Suppressor macrophage treated with lipopolysaccharide for 4 hours (primary cell): ENCODE measurements at places on chromosomes 1 and 21.

GRCh38 chr1:64006276-64007051 is 197.0 kb upstream of the UBE2U start:
- peak; percentile 1 for DNase-seq

GRCh38 chr1:202643397-202644218 is 66.6 kb downstream of the SYT2 start:
- DNase-seq: no peak

DNA sequence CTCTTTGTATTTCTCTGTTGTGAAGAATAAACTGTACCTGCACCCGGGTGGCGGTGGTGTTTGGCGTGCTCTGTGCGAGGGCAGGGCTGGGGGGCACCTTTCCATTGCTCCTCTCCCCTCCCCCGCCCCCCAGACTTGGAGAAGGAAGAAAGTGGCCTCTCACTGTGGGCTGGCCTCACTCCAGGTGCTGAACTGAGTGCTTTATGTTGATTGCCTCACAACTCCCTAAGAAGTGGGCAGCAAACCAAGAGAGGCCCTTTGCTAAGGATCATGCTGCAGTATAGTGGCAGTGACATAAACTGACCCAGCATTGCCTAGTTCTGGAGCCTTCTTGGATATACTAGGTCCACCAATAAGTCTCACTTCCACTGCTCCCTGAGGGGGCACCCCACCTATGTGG is 20.2 kb downstream of the A3GALT2 start:
- no peak for DNase-seq

- no peak for DNase-seq
Measured at GRCh38 chr1:242651817-242652216, 127.3 kb upstream of the PLD5 start.

- no peak for DNase-seq
Measured at GRCh38 chr1:6658359-6659060, 33.8 kb downstream of the THAP3 start.

DNA sequence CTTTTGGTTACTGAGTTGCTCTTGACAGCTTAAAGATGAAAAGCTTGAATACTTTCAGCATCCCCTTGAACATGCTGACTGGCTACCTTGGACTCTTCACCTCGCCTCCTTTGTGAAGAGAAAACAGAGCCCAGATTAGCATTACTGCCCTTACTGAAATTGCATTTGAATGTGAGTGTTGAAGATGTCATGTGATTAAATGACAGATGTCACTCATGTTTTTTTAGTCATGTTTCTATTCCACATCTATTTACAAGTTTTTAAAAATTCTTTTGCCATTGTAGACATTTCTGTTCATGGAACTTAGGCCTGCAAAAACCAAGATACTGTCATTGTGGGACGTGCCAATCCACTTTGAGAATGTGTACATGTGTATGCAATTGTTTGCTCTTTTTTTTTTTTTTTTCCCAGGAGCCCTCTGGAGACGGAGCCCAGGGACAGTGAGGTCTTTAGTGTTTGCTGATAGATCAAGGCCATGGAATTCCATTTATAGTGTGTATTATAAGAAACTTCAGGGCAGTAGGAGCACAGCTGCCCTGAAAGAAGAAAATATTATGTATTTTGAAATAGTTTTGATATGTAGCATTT is 25.7 kb upstream of the IVNS1ABP start:
- no peak for DNase-seq

DNA sequence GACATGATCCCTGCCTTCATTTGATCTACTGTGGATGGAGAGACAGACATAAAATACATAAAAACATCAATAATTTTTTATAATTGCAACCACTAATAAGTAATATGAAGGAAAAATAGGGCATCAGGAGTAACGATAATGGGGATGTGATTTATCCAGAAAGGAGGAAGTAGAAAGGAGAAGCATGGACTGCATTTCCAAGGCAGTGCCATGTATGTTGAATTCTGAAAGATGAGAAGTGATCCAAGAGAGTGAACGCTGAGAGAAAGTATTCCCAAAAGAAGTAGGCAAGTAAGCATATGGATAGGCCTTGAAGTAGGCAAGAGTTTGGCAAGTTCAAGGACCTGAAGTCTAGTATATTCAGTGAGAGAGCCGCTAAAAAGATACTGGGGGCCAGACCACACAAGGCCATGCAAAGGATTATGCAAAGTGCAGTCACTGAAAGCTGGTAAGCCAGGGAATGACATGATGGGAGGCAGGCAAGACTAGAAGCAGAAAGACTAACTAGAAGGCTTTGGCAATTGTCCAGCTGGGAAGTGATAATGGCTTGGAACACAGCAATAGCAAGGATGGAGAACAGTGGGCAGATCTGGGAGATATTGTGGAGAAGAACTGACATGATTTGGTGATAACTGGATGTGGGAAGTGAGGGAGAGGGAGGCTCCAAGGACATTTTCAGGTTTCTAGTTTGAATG is 85.9 kb downstream of the TM2D1 start:
- peak; percentile 28 for DNase-seq

DNA sequence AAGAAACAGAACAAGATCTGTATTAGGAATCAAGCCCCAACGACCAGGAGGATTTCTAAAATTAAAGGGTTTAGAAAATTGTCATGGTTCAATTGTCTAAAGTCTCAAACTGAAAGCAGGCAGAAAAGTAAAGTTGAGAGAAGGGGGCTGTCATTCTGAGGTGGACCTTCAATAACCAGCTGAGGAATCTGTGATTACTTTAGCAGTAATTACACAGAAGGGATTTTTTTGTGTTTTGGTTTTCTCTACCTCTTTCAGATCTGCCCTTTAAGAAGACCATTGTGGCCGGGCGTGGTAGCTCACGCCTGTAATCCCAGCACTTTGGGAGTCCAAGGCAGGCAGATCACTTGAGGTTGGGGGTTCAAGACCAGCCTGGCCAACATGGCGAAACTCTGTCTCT is 17.4 kb downstream of the AIDA start:
- no peak for DNase-seq

DNA sequence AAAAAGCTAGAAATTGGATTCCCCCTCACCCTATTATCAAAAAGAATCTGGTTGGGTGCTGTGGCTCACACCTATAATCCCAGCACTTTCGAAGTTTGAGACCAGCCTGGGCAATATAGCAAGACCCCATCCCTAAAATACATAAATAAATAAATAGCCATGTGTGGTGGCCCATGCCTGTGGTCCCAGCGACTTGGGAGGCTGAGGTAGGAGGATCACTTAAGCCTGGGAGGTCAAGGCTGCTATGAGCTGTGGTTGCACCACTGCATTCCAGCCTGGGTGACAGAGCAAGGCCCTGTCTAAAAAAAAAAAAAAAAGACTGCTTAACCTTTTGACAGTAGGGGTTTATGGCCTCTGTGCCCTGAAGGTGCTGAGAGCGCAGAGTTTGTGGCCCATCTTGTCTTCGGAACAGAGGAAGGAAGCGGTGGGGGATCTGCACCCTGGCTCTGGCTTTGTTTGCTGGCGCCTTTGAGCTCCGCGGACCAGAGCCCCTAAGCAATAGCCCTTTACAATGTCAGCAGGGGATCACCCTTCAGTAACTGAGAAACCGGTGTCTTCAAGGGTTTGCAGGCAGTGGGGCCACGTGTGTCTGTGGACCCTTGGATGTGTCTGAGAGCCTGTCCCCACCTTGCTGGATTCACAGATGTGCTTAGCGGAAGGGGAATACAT is 22.1 kb downstream of the SLC2A7 start:
- no peak for DNase-seq

DNA sequence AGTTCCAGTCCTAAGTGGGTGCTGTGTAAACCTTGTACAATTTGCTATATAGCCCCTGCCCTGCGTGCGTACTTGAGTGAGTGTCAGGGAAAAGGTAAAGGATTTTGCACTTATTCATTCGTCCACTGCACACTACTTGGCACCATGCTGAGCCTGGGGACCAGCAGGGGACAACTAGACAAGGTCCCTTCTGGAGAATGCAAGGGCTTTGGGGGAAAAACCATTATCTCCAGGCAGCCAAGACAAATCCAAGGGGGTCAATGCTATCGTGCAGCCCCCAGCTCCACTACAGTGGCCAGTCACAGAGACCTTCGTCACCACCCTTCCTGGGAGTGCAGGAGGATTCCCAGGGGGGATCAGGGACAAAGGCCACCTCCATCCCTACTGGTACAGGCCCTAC is 39.7 kb downstream of the MATN1 start:
- no peak for DNase-seq

GRCh38 chr1:67732750-67733151 is 47.8 kb downstream of the GADD45A start:
- DNase-seq: peak; percentile 86
